IPS-NIHi11 (cell line): ENCODE measurements at places on chromosomes 1 and 21.

DNA sequence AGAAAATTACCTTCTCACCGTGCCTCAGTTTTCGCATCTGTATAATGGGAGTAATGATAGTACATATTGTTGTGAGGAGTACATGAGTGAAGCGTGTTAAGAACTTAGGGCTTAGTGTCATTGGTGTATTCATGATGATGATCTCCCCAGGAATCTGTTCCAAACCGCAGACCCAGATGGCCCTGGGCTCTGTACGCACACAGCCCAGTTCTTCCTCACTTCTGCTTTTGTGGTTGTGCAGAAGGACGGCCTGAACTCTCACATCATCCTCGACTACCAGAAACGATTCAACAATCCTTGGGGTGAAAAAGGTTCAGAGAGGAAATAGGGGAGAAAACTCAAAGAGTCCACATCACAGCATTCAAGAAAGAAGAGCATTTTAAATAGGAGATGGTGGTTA lies 323.0 kb downstream of the CAMTA1 start:
- no peak for DNase-seq

- no peak for DNase-seq
These were observed 84.1 kb downstream of the MRPS6 start for GRCh38 chr21:34157521-34157920.

- peak; percentile 40 for DNase-seq
These were observed 61.4 kb upstream of the DIRAS3 start for GRCh38 chr1:68111519-68112436.

DNA sequence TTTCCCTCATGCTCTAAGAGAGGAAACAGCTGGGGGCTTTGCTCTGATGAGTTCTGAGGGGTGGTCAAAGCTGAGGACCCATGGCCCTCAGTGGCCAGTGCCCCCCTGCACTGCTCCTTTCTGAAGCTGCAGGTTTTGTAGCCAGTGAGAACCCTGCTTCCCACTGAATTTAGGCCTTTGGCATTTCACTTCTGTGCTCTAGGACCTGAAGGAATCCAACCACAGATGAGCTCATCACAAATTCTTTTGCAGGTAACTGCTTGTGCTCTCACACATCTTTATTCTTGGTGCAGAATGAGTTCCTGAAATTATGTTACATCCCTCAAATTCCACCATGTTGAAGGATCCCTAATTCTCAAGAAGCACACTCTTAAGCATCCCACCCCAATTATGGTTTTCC lies 248.7 kb upstream of the IRF2BP2 start:
- DNase-seq: no peak

GRCh38 chr1:156873659-156874058 lies 13.0 kb downstream of the NTRK1 start:
- no peak for DNase-seq

- no peak for DNase-seq
These were observed 167.9 kb downstream of the KIF26B start for GRCh38 chr1:245322673-245323072.

DNA sequence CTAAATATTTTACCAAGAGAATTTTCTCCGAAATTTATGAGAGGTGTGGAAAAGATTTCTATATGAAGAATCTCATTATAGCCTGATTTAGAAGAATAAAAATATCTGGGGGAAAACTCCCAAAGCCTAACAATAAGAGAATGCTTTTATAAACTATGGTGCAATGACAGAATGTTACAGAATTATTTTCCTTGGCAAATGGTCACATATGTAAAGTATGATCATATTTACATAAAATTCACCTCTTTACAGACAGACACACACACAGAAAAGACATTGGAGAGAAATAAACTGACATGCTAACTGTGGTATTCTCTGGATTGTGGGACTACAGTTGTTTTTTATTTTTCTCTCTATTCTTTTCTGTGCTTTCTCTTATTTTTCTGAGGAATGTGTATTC lies 226.3 kb upstream of the USP24 start:
- no peak for DNase-seq
